Activated CD8-positive, alpha-beta memory T cell treated with anti-CD3 and anti-CD28 coated beads, Interleukin-2, amount 10 ng/mL, durations not matched to agents 7 days and 5 days (primary cell): ENCODE measurements at places on chromosomes 16 and 17. TPM values are rescaled to one million over a fixed set of nuclear protein-coding genes. Genes with fewer than 3 reads are reported as not detected.

GRCh38 chr17:79023886-79024771 lies at the start of gene C1QTNF1:
Gene C1QTNF1 (plus strand): TSS chr17:79024169. CDS start chr17:79043969, 19,800 bp downstream.
- no peaks in the 10 kb centered on the region for H3K36me3 ChIP-seq
- peak within 1 kb of the TSS; percentile 62 for H3K4me3 ChIP-seq
- H3K27me3 ChIP-seq, result peaks cover 62% of the 10 kb centered on the region
- DNase-seq, result no peak
- peaks cover 6% of the 10 kb centered on the region for H3K4me1 ChIP-seq

DNA sequence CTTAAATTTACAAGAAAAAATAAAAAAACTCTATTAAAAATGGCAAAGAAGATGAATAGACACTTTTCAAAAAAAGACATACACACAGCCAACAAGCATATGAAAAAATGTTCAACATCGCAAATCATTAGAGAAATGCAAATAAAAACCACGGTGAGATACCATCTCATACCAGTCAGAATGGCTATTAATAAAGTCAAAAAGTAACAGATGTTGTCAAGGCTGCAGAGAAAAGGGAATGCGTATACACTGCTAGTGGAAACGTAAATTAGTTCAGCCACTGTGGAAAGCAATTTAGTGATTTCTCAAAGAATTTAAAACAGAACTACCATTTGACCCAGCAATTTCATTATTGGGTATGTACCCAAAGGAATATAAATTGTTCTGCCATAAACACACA lies 31.4 kb downstream of the CAPNS2 start:
- H3K4me3 ChIP-seq, result no peak overlapping the region
- H3K27ac ChIP-seq, result no peak overlapping the region
- H3K27me3 ChIP-seq, result peaks cover 2% of the 10 kb centered on the region
- no peaks in the 10 kb centered on the region for H3K36me3 ChIP-seq
- no peak for DNase-seq

DNA sequence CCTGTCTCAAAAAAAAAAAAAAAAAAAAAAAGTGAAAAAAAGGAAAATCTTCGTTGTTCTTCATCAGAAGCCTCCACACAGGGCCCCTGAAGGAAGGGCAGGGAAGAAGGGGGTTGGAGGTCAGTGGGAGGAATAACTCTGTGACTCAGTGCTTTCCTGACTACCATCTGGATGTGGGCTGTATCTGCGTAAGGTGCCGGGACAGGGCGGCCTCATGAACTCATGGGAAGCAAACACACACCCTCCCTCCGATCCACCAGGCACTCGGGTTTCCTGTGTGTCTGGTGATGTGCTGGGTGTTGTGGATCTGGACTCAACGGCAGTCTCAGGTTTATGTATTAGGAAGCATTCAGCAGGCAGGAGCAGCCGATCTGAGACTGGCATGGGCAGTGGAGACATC lies 691.6 kb downstream of the WWOX start:
- H3K4me3 ChIP-seq, result no peak overlapping the region
- H3K27ac ChIP-seq, result peak overlapping the region; percentile 79
- DNase-seq, result no peak
- H3K4me1 ChIP-seq, result peaks cover 50% of the 10 kb centered on the region

Gene DRC3
- total RNA-seq, result not detected

Gene GRAPL
- total RNA-seq, result 7.5 TPM

Gene MT1F
- total RNA-seq, result 20.6 TPM

DNA sequence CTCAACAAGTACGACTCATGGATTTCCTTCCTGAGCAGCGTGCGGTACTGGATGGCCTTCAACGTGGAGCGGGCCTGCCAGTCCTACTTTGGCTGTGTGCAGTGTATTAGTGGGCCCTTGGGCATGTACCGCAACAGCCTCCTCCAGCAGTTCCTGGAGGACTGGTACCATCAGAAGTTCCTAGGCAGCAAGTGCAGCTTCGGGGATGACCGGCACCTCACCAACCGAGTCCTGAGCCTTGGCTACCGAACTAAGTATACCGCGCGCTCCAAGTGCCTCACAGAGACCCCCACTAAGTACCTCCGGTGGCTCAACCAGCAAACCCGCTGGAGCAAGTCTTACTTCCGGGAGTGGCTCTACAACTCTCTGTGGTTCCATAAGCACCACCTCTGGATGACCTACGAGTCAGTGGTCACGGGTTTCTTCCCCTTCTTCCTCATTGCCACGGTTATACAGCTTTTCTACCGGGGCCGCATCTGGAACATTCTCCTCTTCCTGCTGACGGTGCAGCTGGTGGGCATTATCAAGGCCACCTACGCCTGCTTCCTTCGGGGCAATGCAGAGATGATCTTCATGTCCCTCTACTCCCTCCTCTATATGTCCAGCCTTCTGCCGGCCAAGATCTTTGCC lies 9.0 kb downstream of the HAS3 start:
- H3K27ac ChIP-seq, result no peak overlapping the region
- H3K4me1 ChIP-seq, result no peaks in the 10 kb centered on the region
- H3K27me3 ChIP-seq, result no peaks in the 10 kb centered on the region
- peaks cover 10% of the 10 kb centered on the region for H3K36me3 ChIP-seq

DNA sequence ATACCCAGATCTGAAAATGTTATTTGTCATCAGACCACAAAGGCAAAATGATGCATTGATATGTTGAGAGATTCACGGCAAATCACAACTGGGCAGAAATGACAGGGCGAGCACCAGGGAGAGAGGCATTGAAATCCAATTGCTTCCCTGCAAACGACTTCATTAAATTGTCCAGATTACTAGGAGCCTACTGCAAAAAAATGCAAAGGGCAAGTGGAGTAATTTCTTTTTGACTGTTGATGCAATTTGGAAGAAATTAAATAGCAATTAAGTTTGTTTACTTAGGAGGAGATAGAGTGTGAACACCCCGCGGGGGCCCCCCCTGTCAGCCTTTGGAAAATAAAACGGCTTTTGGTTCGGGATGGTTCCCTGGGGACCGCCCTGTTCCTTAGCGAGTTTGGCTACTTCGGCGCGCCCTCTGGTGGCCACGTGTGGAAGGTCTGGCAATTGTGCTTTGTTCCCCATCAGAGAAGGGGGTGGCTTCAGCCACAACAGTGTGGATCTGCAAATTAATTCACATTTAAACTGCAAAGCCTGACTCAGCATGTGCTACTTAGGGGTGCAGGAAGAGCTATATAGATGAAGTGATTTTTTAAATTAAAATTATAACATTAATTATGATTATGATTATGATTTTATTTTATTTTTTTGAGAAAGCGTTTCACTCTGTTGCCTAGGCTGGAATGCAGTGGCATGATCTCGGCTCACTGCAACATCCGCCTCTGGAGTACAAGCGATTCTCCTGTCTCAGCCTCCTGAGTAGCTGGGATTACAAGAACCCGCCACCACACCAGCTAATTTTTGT lies 14.5 kb upstream of the TMC7 start:
- H3K27ac ChIP-seq, result no peak overlapping the region

DNA sequence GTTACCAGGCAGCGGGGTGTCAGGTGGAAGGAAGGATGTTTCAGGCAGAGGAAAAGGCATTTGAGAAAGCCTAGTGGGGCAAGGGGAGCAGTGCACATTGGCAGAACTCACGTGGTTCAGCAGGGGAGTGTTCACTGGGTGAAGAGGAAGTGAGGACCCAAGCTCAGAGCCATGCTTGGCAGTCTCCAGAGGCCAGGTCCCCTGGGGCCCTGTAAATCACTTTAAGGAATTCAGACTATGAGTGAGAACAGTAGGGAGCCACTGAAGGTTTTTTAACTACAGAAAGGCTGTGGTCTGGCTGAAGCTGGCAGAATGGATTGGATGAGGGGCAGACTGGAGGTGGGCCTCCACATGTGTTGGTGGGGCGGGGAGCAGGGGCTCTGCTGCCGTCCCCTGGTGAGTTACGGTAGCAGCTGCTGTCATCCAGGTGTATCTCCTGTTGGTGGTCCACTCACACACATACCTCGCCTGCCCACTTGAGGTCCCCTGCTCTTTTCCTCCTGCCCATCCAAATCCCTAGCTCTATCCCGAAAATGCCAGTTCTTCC lies 5.1 kb downstream of the CLEC16A start:
- peak; percentile 73 for DNase-seq
- H3K4me1 ChIP-seq, result peaks cover 58% of the 10 kb centered on the region
- no peaks in the 10 kb centered on the region for H3K27me3 ChIP-seq

DNA sequence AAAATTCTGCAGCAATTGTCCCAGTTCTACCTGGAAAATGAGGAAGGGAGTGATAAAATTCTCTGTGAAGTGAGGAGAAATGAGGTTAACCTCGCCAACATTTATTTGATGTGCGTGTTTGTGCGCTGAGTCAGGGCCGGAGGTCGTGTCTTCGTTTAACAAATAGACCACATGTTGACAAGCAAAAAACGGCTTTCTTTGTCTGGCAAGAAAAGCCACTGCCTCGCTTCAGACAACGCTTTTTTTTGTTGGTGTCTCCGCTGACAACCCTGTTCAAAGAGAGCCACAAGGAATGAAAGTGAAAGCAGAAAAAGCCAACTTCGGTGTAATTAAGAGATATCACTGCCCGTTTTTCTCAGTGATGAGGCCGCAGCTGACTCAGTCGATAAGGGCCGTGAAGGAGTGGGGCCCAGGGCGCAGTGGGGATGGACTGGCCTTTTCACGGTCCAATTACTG lies 510.6 kb downstream of the CDH13 start:
- no peak overlapping the region for H3K27ac ChIP-seq
- peak; percentile 50 for DNase-seq
- no peaks in the 10 kb centered on the region for H3K36me3 ChIP-seq
- H3K4me1 ChIP-seq, result peaks cover 7% of the 10 kb centered on the region
- H3K4me3 ChIP-seq, result peak overlapping the region; percentile 42

- peaks cover 11% of the 10 kb centered on the region for H3K36me3 ChIP-seq
- peaks cover 48% of the 10 kb centered on the region for H3K4me1 ChIP-seq
- no peak for DNase-seq
- H3K27me3 ChIP-seq, result peaks cover 26% of the 10 kb centered on the region
- peak overlapping the region; percentile 28 for H3K27ac ChIP-seq
Measured at GRCh38 chr17:7437369-7437863, 1.9 kb upstream of the FGF11 start.

Gene HLF
- 2.5 TPM for total RNA-seq
